ENCODE measurements at places on chromosomes 13 and 19. TPM values are rescaled to one million over a fixed set of nuclear protein-coding genes. Genes with fewer than 3 reads are reported as not detected.

Gene CCNA1
- not detected for total RNA-seq

Gene SIGLEC5
- not detected for total RNA-seq

- DNase-seq: no peak
These were observed 40.7 kb upstream of the ATP11A start for GRCh38 chr13:112648966-112649690.

DNA sequence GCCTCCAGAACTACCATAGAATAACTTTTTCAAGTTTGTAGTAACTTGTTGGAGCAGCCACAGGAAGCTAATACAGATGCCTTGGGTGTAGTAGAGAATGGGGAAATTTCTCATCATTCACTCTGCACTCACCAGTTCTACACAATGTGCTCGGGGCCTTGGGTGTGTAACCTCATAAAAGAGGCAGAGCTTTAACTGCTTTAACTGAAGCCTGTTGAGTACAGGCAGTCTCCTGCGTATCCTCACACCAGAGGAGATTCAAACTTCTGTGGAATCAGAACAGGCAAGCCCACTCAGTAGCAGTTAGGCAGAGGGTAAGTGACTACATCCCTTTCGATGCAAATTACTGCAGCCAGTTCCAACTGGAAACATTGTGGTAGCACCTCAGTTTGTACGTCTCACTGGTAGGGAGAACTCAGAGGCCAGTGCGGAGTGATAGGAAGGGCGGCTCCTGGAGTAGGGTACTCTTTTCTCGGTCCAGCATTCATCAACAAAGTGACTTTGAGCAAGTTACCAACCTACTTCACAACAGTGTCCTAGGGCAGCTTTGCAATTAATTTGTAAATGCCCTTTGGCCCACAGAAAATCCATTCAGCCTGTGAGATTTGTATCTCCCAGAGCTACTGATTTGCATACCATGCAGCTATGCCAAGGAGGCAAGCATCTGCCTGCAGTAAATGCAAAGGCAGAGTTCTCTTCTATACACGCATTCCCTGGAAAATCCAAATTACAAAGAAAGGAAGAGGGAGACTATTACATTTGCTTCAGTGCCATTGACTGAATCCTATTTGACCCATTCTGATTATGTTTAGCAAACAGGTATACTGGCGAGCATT is 904.3 kb downstream of the DIAPH3 start:
- DNase-seq: no peak

Gene UGGT2
- 22.9 TPM for total RNA-seq

- DNase-seq: no peak
These were observed 692.6 kb downstream of the PCDH17 start for GRCh38 chr13:58324161-58324560.

Gene UNC13A
- 0.46 TPM for total RNA-seq

DNA sequence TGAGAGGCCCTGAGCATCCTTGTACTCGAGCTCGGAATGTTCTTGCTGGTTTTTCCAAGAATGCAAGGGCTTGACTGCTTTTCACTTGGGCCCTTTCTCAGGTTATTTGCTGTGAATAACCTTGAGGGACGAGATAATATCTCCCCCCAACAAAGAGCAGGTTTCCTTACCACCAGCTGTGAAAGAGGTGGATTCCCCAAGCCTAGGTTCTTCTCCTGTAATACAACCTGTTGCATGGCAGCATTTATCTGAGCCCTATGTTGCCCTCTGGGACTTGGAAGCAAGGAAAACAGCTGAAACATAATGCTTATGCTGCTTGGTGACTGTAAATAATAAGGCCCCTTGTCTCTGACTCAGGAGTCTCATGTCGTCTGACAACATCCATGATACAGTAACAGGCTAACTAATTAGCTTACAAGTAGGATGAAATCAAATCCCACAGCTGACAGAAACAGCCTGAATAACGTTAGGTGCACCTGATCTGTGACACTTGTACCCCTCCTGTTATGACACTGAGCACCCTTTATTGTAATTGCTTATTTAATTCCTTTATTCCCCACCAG is 43.6 kb upstream of the RCBTB2 start:
- DNase-seq: no peak

DNA sequence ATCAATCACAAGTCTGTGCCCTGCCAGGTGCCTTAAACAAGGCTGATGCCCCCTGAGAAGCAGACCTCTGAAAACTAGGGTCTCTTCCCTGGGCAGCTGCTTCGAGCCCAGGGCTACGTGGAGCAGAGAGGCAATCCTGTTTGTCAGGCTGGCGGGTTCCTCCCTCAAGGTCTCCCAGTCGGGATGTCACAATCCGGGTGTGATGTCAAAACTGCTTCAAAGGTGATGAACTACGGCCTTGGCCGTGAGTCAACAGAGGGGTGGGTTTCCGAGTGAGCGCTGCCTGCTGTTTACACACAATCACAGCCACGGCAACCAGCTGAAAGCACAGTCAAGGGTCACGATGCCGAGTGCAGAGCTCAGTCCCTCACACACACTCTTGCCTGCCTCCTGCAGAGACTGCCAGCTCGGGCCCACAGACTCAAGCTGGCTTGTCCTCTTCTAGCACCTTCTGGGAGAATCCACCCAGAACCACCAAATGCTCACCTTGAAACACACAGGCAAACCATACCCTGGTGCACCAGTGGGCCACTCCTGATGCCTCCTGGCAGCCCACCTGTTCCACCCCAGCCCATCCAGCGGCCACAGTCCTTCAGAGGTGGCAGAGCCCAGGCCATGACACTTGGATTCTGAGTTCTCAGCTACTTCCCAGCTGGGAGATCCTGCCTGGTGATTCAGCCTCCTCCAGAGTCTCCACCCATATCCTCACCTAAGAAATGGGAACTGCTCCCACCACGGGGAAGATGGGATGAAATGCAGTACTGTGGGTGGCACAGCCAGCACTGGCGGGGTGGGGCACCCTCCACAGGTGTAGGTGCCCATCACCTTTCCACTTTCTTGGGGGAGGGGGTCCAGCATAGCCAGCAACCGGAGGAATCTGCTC is 6.8 kb downstream of the ELL start:
- DNase-seq: no peak
